ENCODE measurements at places on chromosomes 16 and 17. TPM values are rescaled to one million over a fixed set of nuclear protein-coding genes. Genes with fewer than 3 reads are reported as not detected.
A peak's percentile ranks its signal among the peaks of the same experiment; 100 is the strongest.

- no peak for DNase-seq
Measured at GRCh38 chr16:22323959-22324786, 27.0 kb downstream of the POLR3E start.

DNA sequence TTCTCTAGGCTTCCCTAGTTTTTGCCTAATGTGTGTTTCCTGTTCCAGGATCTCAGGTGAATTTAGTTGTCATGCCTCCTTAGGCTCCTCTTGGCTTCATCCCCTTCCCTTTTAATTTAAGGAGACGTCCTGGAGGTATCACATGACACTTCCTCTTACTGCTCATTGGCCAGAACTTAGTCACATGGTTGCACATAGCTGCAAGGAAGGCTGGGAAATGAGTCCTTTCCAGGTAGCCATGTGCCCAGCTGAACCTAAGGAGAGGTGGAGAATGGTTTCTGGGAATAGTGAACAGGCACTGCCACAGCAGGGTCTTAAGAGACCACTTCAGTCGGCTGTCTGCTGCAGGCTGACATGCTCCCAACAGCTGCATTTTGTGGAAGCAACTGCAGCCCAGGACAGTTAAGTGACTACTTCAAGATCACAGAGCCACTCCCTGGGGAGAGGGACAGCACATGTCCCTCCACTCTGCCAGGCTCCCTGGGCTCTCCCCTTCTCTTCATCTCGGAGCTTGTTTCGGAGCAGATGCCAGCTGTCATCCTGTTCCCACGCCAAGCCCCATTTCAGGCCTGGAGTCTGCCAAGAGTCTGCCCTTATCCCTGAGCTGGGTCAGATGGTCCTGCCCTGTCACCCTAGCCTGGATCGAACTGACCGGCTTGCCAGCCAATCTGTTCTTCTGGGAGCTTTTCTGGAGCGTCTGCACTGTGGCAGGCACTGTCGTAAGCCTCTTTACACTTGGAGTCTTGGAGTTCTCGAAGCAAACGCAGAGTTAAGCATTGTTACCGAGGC is 81.4 kb upstream of the FOXF1 start:
- DNase-seq = no peak

DNA sequence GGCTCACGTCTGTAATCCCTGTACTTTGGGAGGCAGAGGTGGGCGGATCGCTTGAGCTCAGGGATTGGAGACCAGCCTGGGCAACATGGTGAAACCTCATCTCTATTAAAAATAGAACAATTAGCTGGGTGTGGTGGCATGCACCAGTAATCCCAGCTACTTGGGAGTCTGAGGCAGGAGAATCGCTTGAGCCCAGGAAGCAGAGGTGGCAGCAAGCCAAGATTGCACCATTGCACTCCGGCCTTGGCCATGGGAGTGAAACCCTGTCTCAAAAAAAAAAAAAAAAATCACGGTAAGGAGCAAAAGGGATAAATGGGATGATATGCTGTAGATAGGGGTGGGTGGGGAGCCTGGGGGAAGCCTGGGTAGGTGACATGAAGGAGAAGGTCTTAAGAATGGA is 20.4 kb upstream of the TMEM98 start:
- DNase-seq = no peak

GRCh38 chr17:48258331-48258730 is 150.8 kb downstream of the SNX11 start:
- no peak for DNase-seq

- peak; percentile 43 for DNase-seq
Measured at GRCh38 chr16:29987371-29988085, 7.9 kb downstream of the HIRIP3 start.

GRCh38 chr16:1788095-1788707 is 5.3 kb downstream of the IGFALS start:
- peak; percentile 49 for DNase-seq

- DNase-seq = no peak
Measured at GRCh38 chr17:43728081-43728480, 30.5 kb downstream of the SOST start.

DNA sequence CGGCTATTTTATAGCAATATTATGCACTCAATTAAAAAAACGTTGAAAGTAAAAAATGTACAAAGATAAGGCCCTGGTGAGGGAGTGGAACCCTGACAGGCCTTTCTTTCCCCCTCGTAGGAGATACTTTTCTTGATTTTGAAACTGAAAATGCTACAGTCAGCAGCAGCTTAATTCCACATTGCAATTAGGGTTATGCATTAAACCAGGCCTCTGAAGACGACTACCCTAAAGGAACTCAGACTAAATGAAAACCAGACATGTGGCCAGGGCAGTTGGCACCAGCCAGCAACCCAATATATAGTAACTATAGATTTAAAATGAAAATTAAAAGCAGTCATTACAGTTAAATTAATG is 463.2 kb upstream of the MAF start:
- DNase-seq = no peak

DNA sequence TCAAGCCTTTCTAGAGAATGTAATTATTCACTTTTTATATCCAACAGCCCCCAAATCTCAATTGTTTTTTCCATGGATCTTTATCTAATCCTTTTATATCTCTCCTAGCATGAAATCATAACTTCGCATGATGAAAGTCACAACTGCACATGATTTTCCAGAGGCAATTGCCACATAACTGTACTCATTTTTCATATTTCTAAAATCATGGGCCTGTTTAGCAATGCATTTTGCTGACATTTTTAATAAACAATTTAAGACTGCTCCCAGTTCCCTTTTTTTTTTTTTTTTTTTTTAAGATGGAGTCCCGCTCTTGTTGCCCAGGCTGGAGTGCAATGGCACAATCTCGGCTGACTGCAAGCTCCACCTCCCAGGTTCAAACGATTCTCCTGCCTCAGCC is 83.5 kb downstream of the VMP1 start:
- DNase-seq = no peak

DNA sequence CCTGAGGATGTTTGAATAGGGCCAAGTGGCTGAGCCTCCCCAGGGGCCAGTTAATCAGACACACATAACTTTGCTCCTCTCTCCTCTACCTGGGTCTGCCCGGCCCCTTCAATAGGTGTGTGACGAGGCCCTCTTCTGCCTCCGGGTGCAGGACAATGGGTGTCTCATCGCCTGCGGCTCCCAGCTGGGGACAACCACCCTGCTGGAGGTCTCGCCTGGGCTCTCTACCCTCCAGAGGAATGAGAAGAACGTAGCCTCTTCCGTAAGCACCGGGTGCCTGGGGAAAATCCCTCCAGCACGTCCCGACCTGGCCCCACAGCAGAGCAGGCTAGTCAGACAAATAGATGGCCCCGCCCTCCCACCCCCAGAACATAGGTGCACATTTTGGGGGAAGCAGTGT is 16.1 kb upstream of the KIF19 start:
- DNase-seq = no peak

DNA sequence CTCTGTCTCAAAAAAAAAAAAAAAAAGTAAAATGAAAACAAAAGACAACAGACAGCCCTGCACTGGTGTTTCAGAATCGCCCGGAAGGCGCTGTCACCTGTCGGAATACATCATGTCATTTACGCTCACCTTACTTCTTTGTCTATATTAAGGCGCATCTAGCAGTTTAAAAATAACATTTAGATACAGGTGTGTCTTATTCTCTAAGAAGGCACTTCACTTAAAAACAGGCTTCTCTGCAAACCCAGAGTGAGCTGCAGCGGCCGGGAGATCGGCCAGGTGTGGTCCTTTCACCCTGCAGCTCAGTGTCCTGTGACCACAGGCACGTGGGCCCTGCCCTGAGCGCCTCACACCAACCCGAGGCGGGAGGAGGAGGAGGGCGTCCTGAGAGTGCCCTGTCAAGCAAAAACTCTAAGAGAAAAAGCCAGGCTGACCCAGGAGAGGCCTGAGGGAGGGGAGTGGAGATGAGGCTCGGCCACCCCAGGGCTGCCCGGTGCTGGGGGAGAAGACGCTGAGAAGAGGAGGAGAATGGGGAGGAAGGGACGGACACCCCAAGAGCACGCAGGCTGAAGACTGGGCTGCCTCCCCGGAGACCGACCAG is 3.3 kb upstream of the LMF1 start:
- DNase-seq = no peak

DNA sequence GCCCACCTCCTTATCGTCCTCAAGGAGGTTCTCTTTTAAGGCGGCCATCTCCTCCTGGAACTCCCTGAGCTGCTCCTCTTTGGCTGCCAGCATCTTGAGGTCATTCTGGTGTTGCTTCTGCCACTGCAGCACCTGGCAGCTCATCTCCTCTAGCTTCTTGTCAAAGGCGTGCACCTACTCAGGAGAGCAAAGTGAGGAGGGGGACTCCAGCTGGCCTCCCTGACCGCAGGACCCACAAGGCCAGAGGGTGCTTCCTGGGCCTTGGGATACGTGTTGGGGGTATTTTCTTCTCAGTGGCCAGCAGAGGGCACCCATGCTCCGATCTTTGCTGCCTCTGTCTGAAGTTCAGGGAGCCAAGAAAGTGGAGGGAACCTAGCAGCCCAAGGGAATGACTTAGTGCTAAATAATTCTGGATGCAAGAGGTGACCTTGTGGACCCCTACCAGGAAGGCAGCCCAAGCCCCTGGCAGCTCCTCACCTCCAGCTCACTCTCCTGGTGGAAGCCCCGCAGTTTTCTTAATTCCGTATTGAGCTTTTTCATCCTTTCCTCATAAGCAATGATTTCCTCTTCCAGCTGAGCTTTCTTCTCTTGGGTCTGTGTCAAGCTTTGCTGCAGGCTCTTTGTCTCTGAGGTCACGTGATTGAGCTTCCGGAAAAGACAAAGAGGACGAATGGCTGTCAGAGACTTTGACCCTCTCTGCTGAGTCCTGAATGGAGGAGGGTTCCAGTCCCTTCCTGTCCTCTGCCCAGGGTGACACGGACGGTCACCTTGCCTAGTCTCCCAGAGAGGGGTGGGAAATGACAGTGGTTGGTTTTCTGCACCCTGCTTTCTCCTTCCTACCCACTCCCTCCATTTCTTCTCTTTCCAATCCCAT is 31.4 kb downstream of the DHX38 start:
- peak; percentile 85 for DNase-seq

PRSS8 gene
- total RNA-seq = 0.40 TPM

RRAD gene
- 143 TPM for total RNA-seq

SLC35G6 gene
- total RNA-seq = not detected

CLDN6 gene
- not detected for total RNA-seq

VWA3A gene
- total RNA-seq = not detected

SHMT1 gene
- total RNA-seq = 9.9 TPM

SLFN14 gene
- not detected for total RNA-seq

Data from right cardiac atrium (tissue), 5 donors.